SJSA1 (cell line): ENCODE measurements at places on chromosomes 3 and 15. TPM values are rescaled to one million over a fixed set of nuclear protein-coding genes. Genes with fewer than 3 reads are reported as not detected.
A peak's percentile ranks its signal among the peaks of the same experiment; 100 is the strongest.

The DYNC1LI1 gene
- 48.1 and 67.0 TPM in 2 replicates for total RNA-seq

The ROPN1 gene
- not detected in 2 replicates for total RNA-seq

The IL17RB gene
- not detected in 2 replicates for total RNA-seq

The PLA2G4F gene
- total RNA-seq = not detected in 2 replicates

The GNAT1 gene
- total RNA-seq = not detected in 2 replicates

The CCR1 gene
- 0.87 and 1.3 TPM in 2 replicates for total RNA-seq

The GLDN gene
- 0.32 TPM in 1 of 2 replicates, not detected in the other for total RNA-seq

The ECE2 gene
- not detected in 2 replicates for total RNA-seq

The C3orf20 gene
- not detected in 2 replicates for total RNA-seq

The NLGN1 gene
- total RNA-seq = 3.2 and 3.9 TPM in 2 replicates

The PLIN1 gene
- total RNA-seq = not detected in 2 replicates

- DNase-seq = no peak
These were observed 145.1 kb downstream of the LSAMP start for GRCh38 chr3:116300226-116300625.

DNA sequence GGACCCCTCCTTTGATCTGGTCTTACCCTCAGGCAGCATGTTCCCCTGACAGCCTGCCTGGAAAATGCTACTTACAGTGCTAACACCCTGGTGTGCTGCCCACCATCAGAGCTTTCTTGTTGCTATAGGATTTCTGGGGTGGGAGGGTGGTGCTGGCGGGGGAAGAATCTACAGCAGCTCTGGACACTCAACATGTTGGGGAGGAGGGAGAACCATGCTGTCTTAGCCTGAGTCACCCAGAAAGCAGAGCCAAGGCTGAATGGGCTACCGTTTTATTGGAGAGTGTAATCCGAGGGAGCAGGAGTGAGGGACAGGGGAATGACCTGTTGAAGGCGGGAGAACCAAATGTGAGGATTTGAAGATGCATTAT is 45.6 kb downstream of the MFSD1 start:
- DNase-seq = no peak

- no peak for DNase-seq
These were observed 9.2 kb downstream of the EIF3J start for GRCh38 chr15:44545913-44546802.

GRCh38 chr3:74263031-74263430 is 351.4 kb downstream of the CNTN3 start:
- DNase-seq = no peak

GRCh38 chr3:187207624-187208023 is 10.3 kb downstream of the RTP1 start:
- DNase-seq = no peak

GRCh38 chr15:68442041-68442440 is 10.1 kb upstream of the ITGA11 start:
- DNase-seq = no peak

GRCh38 chr3:151133175-151133574 is 47.7 kb downstream of the MED12L start:
- DNase-seq = no peak

DNA sequence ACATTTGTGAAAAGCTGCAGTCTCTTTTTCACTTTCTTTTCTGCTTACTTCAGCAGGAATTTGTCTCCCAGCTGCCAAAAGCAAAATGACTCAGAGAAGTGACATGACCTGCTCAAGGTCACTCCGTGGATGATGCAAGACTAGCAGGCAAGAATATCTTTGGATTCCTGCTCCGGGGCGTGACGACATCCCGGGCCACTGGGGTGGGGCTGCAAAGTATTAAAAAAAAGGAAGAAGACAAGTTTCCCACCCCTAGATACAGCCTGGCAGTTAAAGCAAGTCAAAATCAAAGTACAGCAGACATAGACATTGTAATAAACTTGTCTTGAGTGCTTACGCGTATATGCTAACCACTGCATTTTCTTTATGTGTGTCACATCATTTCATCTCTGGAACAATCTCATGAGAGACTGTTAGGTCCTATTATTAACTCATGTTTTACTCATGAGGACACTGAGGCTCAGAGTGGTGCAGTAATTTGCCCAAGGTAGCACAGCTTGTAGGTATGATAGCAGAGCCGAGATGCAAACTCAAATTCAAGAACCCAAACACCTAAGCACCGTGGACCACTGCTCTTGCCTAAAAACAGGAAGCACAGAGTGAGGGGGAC is 485.2 kb upstream of the PROK2 start:
- DNase-seq = peak; percentile 74

- no peak for DNase-seq
These were observed 3.2 kb upstream of the FEM1B start for GRCh38 chr15:68274201-68274848.

DNA sequence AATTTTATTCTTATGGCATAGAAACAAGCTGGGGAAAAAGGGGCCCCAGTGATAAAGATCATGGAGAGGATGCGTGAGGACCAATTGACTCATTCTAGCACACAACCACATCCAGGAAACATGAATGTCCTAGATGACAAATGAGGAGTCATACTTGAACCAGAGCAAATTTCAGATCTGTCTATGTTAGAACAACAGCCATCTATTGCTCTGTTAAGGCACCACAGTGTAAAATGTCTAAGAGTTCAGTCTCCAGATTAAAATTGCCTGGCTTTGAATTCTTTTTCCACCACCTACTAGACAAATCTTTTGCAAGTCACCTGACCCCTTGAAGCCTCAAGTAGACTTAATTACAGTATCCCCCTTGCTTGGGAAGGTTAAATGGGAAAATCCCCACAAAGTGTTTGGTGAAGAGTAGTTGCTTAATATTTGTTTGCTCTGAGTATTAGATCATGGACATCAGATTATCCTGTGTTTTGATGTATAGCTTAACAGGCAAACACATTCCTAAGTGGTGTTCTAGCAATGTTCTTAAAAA is 258.7 kb upstream of the TGFBR2 start:
- peak; percentile 51 for DNase-seq

GRCh38 chr3:155024006-155024638 is 56.0 kb upstream of the MME start:
- no peak for DNase-seq

DNA sequence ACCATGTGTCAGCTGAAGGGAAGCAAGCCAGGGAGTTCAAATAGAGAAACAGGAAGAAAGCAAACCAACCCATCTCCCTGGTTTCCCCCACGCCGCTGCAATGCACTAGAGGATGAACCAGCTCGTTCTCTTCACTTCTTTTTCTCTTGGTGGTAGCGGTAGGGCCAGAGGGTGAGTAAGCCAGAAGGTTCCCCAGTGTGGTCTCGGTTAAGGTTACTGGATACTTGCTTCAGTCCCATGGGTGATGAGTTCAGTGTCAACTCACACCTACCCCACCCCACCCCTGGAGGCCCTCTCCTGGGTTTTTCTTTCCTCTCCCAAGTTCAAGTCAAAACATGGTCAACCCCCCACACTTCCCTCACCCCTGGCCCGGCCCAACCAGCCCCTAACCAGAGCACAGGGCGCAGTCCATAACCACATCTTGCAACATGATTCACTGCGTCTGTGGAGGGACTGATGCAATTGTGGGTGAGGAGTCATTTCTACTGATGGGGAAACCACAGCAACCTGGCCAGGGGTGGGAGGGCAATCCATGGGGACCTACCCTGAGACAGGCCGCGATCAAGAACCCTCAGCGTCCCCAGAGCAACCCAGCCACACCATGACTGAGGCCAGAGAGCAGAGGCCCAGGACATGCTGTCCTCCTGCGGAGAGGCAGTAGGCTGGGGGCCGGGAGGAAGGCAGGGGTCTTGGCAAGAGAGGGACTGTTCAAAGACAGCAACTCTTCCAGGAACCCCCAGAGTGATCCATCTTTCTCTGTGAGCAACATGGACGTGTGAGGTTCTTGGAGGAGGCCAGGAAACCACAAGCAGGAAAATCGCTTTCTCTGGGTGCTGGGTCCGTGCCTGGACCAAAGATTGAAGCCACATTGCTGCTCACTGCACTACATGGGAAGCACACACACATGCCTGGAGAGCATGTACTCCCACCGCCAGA is 276.6 kb downstream of the UACA start:
- peak; percentile 62 for DNase-seq

DNA sequence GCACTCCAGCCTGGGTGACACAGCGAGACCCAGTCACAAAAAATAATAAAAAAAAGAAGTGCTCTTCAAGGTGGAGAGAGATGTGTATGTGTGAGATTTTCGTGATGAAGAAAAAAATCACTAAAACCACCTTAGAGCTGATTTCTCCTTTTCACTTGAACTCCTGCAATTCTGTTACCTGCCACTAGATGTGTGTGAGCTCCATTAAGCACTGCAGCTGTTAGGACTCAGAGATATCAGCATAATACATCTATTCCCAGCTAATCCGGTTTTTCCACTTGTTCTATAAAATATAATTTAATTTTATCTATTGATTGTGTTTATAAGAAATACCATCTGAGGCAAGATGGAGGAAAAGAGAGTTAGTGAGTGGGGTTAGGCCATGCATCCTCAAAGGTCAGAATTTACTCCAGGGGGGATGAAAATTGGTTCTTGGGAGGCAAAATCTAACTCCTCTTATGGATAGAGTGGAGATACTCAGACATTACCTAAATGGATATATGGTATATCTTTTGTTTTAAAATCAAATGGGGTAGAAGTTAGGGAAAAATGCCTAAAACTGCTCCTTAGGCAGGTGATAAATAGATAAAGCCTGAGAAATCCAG is 152.7 kb downstream of the IL20RB start:
- DNase-seq = no peak

- peak; percentile 43 for DNase-seq
These were observed 36.4 kb downstream of the CEP152 start for GRCh38 chr15:48774484-48774883.

- DNase-seq = no peak
These were observed 229.5 kb downstream of the SOX2 start for GRCh38 chr3:181941250-181941649.

- DNase-seq = no peak
These were observed 354.2 kb upstream of the TBL1XR1 start for GRCh38 chr3:177551431-177551836.

- no peak for DNase-seq
These were observed 243.2 kb downstream of the UBE2E2 start for GRCh38 chr3:23446301-23446700.

- no peak for DNase-seq
These were observed 311.3 kb downstream of the UACA start for GRCh38 chr15:70451821-70452653.

DNA sequence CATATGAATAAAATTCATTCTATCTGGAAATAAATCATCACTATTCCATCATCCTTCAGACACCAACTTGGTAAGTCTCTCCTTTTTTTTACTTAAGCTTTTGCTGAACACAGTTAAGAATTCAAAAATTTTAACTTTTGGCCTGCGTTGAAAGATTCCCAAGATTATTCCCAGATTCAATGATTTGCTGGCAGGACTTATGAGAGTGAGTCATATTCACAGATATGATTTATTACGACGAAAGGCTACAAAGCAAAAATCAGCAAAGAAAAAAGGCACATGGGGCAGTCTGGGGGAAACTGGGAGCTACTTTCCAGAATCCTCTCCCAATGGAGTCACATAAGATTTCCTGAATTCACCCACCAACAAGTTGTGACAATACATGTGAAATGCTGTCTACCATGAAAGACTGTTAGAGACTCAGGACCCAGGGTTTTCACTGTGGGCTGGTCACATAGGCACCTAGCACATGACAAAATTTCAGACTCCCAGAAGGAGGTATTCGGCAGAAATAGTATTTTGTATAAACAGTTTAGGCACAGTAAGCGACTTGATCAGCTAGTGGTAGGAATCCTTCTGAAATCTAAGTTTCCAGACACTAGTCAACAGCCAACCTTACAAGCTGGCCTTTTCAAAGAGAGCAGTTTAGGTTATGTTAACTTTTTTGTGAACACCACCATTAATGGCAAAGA is 82.1 kb downstream of the DLG1 start:
- no peak for DNase-seq

DNA sequence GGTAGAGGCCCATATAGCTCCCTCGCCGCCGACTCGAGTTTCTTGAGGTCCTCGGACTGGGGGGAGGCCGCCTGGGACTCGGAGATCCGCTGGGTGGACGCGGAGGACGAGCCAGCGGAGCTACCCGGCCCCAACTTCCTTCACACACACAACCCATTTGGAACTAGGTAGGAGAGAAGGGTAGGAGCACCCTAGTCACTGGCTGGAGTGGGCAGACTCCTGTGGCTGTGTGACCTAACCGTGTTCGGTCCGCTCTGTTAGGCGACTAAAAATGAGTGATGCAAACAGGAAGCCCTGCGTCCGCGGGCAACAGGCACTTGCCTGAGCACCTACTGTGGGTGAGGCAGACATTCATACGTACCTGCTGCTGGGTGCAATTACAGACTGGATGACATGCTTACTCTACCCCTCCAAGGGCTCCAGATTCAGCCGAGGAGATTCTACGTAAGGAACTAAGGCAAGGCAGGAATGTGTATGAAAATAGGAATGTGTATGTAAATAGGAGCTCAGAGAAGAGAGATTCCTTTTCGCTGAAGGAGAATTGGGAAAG is 4.6 kb upstream of the SIN3A start:
- peak; percentile 70 for DNase-seq

DNA sequence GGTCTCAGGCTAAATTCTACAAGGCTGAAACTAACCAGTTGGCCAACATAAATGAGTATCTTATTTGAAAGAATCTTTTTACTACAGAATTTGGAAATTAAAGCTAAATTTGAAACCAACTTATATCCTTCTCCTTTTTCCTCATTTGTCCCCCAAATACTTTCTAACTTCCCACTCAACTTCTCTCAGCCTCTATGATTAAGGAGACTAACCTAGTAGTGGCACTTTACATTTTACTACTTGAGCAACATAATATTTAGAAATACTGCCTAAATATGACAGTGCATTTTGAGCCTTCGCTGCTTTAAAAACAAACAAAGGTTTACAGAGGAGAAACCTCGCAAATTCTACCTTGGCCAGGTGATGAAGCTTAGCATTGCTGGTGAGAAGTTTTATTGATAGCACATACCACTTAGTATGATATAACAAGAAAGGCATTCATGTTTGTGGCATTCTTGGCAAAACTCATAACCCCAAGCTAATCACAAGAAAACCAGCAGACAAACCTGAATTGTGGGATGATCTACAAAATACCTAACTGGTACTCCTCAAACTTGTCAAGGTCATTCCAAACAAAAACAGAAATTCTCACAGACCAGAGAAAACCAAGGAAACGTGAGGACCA is 432.1 kb upstream of the CFAP20DC start:
- no peak for DNase-seq

DNA sequence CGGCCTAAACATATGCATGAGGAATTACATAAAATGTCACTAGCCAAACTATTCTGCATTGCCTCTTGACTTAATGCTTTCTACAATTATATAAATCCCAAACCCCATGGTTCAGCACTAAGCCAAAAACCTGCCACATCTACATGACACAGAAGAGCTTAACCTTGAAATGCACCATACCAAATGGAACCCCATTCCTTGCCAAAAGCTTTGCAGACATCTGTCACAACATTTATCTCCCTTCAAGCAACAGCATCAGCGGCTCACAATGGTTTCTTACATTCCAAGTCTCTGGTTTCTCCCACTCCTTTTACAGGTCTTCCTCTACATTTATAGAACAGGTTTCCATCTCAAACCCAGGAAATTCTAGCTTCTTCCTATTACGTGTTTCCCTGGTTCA is 58.4 kb upstream of the GYG1 start:
- no peak for DNase-seq

- DNase-seq = no peak
These were observed 73.4 kb downstream of the FAM174B start for GRCh38 chr15:92582206-92582605.
